Activated CD4-positive, alpha-beta T cell treated with anti-CD3 and anti-CD28 coated beads, Interleukin-2, amount 10 ng/mL, durations not matched to agents 7 days and 5 days (primary cell): ENCODE measurements at places on chromosomes 11 and 22.

GRCh38 chr22:40499209-40499623 is 128.8 kb downstream of the SGSM3 start:
- no peak for DNase-seq

DNA sequence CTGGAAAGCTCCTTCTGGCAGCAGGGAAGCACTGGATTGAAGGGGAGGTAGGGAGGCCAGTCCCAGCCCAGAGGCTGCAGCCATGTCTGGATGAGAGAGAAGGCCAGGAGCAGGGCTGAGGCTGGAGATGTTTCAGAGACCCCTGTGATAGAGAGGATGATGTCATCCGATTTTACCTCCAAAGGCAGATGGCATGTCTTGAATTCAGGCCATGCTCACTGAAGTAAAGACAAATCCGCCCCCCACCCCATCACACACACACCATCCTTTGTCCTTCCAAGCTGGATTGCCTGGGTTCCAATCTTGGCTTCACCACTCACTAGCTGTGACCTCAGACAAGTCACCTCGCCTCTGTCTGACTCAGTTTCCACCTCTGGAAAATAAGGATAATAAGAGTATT is 47.2 kb downstream of the TP53I11 start:
- DNase-seq = no peak

GRCh38 chr11:107198490-107199007 is 180.3 kb upstream of the GUCY1A2 start:
- DNase-seq = no peak

DNA sequence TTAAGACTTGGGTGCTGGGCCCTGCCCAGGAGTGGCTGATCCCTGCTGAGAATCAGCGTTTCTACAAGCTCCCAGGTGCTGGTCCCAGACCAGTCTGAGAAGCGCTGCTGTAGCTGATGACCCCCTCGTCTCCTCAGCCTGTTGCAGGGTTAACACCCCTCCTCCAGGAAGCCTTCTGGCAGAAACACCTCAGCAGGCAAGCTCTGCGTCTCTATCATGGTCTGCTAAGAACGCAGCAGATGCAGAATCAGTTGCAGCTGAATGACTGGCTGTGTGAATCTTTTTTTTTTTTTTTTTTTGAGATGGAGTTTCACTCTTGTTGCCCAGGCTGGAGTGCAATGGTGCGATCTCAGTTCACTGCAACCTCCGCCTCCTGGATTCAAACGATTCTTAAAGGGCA is 132.5 kb downstream of the CACNA1I start:
- no peak for DNase-seq

- DNase-seq = no peak
Measured at GRCh38 chr22:42163515-42163914, 32.9 kb upstream of the CYP2D6 start.
